ENCODE measurements at places on chromosomes 16 and 17.

GRCh38 chr16:25433388-25433787 is 175.7 kb upstream of the ZKSCAN2 start:
- DNase-seq, result no peak

- no peak for DNase-seq
Measured at GRCh38 chr17:54623746-54624145, 276.9 kb upstream of the TOM1L1 start.

DNA sequence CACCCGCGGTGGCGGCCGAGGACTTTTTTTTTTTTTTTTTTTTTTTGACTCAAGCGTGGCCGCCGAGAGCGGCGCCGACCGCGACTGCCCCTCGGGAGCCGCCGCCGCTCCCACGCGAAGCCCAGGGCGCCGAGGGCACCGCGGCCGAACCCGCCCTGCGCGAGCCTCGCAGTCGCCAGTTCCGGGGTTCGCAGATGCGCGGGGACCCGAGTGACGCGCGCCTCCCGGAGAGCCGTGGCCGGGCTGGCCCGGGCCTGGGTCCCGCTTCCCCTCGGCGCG is 1.1 kb downstream of the METRNL start:
- no peak for DNase-seq

DNA sequence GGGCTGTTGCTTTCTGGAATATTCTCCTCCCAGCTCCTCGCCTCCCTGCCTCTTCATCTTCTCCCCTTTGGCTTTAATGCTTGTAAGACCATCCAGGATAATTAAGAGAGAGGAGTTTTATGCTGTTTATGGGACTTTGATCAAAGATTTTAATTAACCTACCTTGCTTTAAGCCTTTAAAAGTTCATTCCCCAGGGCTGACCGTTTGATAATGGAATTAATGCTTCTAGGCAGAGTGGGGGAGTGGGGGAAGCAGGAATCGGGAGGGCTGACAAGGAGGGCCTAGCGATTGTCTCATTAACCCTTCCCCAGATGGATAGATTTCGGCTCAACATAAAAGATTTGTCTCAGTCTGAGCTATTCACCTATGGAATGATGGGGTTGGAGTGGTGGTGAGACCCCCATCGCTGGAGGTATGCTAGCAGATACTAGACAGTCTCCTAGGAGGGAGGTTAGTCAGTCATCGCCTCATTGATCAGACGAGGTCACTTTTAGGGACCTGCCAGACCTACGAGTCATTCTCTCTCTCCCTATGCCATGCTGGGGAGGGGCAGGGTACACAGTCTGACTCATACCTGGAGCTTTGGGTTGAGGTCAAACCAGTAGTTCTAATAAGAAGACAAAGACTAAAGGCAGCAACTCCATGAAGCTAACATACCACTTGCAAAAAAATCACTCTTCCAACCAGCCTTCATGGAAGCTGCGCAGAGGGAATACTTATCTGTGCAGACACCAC is 236.6 kb upstream of the NLRP1 start:
- DNase-seq, result peak; percentile 12

DNA sequence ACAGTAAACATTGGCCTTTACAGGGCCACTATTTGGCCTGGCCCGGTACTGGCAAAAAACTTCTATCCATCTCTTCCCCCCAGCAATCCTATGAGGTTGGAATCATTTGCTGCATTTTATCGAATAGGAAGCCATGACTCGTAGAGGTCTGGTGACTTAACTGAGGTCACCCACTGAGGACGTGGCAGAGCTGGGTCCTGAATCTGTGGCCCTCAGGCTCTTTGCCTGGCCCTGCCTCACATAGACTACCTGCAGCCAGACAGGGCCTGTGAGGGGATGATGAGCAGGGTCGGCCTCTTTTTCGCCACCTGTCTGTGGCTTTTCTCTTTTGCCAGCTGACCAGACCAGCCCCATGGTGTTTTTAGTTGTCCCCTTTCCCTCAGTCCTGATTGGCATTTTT is 1.9 kb downstream of the PPP4C start:
- DNase-seq, result no peak

- DNase-seq, result no peak
Measured at GRCh38 chr17:70074236-70074830, 692 bp upstream of the KCNJ16 start.

- DNase-seq, result no peak
Measured at GRCh38 chr16:1613728-1614455, 1.7 kb downstream of the CRAMP1 start.

DNA sequence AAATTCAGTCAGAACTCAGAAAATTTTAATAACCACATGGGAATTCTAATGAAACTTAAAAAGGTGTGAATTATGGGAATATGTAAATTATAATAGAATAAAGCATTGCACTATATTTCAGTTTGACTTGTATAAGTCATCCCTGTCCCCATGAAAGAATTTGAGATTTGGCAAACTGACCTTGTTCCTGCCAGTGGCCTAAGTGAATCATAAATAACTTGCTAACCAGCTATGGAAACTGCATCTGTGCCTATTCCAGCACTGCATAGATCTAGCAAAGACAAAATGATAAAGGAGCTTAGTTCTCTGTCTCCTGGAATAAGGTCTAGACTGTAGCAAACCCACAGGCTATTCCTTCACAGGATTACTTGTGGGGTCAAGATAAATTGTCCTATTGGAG is 106.8 kb upstream of the NOG start:
- DNase-seq, result no peak

DNA sequence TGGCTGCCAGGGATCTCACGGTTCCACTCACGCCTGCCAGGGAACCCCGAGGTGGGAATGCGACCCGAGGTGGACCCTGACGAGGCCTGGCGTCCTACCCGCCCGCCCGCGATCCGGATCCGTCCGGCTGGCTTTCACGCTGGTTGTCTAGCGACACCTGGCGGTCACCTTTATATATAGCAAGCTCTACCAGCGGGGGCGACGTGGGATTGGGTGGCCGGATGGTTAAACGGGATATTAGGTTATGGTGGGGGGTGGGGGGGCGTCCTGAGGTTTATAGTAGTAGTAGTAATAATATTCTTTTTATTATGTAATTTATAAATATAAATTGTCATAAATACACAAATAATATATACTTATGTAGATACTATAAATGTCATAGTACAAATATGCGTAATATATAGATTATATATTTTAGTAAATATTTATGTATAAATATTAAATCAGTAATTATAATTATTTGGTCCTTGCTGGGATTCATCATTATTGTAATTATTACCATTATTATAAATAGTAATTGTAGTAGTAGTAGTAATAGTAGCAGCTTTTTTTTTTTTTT is 136.9 kb downstream of the KCNJ12 start:
- DNase-seq, result peak; percentile 63

- DNase-seq, result no peak
Measured at GRCh38 chr17:73639932-73640331, 4.3 kb downstream of the SDK2 start.

GRCh38 chr16:255183-255582 is 20.6 kb downstream of the RGS11 start:
- no peak for DNase-seq

DNA sequence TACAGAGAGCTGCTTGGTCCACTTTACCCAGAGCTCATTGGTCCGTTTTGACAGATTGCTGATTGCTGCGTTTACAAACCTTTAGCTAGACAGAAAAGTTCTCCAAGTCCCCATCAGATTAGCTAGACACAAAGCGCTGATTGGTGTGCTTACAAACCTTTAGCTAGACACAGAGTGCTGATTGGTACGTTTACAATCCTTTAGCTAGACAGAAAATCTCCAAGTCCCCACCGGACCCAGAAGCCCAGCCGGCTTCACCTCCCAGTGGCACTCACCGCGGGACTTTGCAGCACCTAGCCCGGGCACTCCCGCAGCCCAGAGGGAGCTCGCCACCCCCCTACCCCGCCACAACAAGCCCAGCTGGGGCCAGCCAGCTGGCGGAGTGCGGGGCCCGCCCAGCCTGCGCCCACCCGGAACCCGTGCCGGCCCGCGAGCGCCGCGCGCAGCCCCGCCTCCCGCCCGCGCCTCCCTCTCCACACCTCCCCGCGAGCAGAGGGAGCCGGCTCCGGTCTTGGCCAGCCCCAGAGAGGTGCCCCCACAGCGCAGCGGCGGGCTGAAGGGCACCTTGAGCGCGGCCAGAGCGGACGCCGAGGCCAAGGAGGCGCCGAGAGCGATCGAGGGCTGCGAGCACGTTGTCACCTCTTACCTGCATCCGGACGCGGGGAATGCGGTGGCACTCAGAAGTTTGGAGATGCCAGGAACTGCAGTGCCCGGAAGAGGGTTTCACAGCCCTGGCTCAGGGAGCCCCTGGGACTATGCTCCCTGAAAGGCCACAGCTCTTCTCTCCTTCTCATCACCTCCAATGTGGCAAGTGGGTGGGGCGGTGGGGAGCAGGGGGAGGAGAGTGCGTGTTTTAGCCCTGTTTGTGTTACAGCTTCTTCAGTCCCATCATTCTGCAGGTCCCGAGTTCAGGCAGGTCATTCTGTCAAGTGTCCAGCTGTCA is 1504.5 kb downstream of the CDH11 start:
- no peak for DNase-seq

GRCh38 chr17:7889166-7889955 is 772 bp downstream of the CHD3 start:
- peak; percentile 85 for DNase-seq

DNA sequence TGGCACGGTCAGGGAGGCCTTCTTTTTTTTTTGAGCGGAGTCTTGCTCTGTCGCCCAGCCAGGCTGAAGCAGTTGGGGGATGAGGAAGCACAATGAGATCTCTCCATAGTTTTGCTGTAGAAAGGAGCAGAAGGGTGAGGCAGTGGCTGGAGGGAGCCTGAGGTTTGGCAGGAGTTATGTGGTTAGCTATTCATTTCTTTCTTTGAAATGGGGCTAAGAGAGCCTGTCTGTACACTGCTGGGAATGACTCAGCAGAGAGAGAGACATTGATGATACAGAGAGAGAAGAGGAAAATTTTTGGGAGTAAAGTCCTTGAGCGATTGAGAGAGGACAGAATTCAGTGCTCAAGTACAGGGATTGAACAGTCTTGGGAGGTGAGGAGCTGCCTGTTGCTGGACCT is 22.1 kb downstream of the NOS2 start:
- DNase-seq, result peak; percentile 57

- DNase-seq, result peak; percentile 47
Measured at GRCh38 chr17:32586666-32587065, 99.9 kb downstream of the CDK5R1 start.

DNA sequence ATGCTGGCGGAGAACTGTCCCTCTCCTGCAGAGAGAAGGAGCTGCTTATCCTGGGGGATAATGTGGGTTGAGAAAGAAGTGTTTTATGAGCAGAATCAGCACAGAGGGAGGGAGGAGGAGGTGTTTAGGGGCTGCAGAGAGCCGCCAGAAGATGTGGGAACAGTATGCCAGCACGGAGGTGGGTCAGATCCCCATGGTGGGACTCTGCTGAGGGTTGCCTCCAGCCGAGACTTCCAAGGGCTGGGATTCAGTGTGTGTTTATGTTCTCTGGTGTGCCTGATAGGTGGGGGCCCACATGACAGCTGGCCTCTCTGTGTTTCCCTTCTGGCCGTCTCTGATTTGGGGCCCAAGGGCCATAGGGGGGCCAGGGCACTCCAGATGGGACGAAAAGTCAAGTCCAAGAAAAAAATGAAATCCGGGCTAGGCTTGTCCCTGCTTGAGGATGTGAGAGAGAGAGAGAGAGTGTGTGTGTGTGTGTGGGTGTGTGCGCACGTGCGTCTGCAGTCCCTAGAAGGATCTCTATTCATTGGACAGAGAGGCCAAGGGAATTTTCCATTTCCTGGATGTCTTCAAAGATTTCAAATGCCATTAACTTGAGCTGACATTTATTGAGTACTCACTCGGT is 21.6 kb downstream of the PRKCB start:
- no peak for DNase-seq

GRCh38 chr16:398561-399339 is 1.8 kb downstream of the NME4 start:
- DNase-seq, result no peak

GRCh38 chr16:54594601-54595391 is 308.2 kb upstream of the IRX3 start:
- no peak for DNase-seq

- peak; percentile 91 for DNase-seq
Measured at GRCh38 chr17:35804658-35805192, 4.6 kb upstream of the TAF15 start.

DNA sequence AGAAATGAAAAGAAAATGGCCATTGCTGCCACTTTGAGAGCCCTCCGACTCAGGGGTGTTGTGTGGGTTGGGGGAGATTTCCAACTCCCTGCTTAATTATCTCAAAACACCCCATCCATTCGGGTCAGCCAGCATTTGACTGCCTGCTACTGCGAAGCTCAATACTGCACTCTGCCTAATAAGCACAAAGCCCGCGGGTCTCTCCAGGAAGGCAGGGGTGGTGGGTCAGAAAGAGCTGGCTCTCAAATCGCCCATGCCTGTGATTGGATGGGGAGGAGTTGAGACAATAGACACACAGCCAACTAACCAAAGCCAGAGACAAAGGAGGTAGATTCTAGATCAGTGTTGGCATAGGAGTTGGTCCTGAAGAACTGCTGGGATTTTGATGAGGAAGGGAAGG is 2.3 kb upstream of the XAF1 start:
- peak; percentile 22 for DNase-seq
